RWPE1 (cell line): ENCODE measurements at places on chromosomes 1 and 21.

DNA sequence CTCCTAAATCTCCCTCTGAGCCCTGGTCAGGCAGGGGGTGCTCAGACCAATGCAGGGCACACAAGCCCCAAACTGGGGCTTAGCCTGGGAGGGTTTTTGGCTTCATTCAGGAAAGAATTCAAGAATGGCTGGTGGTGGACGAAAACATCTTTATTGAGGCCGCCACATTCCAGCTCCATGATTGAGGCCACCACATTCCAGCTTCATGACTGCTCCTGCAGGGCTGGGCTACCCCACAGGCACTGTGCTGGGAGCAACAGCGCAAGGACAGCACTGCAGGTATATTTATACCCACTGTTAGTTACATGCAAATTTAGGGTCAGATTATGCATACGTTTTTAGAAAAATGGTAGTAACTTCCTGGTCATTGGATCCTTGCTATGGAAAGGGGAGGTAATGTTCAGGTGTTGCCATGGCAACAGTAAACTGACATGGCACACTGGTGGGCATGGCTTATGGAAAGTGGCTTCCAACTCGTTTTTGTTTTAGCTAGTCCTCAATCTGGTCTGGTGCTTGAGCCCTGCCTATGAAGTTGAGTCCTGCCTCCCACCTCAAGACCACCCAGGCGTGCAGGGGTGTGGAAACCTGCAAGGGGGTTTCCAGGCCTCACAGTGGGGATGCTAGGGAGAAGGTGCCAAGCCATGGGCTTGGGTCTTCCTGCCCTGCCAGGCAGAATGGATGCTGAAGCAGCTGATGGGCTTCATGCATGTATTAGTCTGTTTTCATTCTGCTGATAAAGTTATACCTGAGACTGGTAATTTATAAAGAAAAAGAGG, 348.7 kb upstream of the AJAP1 start:
- no peak for DNase-seq

DNA sequence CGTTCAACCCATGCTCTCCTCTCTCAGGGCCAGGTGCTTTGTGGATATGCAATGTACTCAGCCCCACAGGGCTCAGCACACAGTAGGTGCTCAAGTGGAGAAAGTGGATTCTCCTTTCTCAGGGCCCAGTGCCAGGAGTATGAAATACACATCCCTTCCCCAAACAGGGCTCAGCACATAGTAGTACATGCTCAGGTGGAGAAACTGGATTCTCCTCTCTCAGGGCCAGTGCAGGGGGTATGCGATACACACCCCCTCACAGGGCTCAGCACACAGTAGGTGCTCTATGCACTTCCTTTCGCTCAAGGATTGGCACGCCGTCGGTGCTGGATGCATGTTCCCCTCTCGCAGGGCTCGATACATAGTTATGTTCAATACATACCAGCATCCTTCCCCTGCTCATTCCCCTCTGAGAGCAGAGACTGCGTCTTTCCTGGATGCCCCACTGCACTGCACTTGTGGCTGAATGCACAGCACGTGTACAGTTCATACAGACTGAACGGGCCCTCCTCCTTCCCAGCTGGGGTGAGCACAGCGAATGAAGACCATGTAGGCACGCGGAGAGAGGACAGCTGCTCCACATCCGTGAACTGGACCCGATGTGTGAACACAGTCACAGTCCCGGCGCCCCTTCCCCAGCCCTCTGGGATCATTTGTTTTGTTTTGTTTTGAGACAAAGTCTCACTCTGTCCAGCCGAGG, 16.6 kb upstream of the DISP3 start:
- DNase-seq = no peak

- no peak for DNase-seq
These were observed 172.2 kb downstream of the HHIPL2 start for GRCh38 chr1:222375701-222376100.

DNA sequence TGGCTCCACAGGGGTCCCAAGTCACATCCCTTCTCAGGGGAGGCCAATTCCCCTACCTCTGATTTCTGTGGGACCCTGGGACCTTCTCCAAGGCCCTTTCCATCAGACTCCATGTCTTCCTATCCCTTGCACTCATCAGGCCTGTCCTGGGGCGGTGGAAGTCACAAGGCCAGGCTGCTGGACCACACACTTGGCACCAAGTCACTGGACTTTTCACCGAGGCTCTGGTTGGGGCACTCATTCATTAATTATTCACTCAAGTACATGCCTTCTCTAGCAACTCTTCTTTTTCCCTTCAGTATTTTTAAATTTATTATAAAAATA, 11.2 kb upstream of the FOXO6 start:
- DNase-seq = no peak

- DNase-seq = no peak
These were observed 180.7 kb upstream of the ZNHIT6 start for GRCh38 chr1:85888921-85889320.

DNA sequence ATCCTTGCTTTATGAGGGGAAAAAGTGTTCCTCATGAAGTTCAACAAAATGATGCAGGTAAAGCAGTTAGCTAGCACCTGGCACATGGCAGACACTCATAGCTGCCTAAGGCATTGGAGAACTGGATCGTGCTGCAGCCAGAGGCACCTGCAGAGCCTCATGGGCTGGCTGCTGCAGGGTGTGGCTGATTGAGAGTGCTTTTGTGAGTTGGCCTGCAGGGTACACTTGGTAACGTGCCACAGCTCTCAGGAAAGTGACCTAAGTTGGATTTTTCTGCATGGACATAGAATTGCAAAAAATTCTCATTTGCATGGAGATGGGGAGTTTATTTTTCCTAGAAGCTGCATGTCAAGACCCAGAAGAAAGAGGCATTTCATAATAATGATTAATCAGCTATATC, 31.6 kb upstream of the IL20 start:
- DNase-seq = no peak

GRCh38 chr21:42587036-42587435, 66.4 kb upstream of the PDE9A start:
- no peak for DNase-seq

DNA sequence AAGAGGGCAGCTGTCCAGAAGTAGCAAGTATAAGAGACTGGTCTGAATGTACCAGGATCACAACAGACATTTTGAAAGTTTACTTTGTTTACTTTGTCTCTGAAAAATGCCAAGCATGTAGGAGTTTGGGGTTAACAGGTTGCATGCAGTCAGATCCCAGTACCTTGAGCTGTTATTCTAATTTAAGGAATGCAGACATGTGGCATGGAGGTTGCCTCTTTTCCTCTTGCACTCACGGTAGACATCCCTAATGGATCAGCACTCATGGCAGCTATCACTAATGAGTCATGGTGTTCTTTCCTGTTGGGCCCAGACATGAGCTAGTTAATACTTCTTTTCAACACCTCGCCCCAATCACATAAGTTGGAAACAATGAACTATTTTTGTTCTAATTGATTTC, 67.3 kb downstream of the GADD45A start:
- DNase-seq = peak; percentile 15

DNA sequence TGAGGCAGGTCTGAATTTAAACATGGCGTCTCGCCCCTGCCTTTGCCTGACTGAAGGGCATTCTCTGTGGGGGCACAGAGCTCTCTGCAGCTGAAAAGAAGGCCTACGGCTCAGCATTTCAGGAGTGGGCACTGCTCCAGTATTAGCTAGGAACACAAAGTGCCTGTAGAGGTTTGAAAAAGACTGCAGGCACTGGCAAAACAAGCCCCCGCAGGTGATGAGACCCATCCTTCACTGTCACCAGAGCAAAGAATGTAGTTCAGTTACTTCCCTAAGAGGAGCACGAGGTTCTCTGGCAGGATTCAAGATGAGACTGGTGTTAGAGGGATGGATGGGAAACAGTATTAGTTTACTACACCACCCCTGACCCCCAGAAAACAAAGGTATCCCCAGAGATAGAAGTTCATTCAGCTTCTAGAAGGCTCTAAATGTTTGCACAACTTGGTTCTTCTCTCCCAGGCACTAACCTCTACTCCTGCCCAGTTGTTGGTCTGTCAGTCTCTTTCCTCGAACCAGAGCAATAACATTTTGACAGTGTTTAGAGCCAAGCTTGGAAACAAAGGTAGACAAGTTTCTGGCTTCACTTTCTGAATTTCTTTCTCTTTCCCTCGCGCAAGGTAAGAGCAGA, 101.9 kb upstream of the KCNE2 start:
- DNase-seq = no peak

DNA sequence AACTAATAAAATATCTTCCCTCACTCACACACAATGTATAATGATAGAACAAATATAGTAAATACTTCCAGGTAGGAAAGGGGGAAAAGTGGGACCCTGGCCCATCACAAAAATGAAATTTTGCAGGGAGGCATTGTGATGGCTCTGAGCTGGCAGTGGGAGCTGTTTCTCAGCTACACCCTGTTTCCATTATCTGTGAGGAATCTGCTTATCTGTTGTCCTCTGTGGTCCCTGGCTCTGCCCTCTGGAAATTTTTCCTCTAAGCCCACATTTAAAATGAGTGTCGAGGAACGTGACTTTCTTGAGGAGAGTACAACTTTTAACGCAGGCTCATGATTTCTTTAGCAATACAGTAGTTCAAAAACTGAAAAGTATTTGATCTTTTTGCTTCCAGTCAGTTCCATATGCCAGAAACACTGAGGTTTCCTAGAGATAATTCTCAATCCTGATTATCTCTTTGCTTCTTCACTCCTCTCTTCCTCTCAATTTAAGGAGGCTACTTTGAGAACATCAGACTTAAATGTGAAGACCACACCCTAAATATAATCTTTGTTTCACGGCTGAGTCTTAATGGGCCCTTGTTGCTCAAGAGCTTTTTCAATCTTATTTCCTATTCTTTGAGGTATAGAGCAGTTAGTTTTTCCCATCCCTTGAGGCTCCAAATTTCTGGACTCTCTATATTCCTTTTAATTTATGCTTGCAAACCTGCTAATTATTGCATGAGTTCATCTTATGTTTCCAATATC, 5.0 kb upstream of the EEIG2 start:
- no peak for DNase-seq

DNA sequence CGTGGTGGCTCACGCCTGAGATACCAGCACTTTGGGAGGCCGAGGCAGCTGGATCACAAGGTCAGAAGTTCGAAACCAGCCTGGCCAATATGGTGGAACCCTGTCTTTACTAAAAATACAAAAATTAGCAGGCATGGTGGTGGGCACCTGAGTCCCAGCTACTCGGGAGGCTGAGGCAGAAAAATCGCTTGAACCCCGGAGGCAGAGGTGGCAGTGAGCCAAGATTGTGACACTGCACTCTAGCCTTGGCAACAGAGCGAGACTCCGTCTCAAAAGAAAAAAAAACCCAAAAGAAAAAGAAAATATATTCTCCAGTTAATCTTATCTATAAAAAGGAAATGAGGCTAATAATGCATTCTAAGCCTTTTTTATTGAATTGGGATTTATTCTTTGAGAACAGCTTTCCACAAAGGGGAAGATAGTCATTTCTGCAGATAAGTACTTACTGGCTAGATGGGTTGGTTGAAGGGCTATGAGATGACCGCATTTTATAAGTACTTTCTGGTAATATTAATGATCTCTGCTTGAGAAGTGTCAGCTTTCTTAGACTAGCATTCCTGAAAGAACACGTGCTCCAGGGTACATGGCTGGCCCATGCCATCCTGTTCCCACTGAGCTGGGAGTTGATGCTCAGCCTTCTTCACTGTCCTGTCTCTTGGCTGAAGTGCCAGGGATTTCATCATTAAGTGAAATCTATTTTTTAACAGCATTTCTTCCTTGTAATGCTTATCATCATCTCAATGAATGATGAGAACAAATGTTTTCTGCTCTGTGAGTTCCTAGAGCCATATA, 57.9 kb downstream of the SASS6 start:
- no peak for DNase-seq

DNA sequence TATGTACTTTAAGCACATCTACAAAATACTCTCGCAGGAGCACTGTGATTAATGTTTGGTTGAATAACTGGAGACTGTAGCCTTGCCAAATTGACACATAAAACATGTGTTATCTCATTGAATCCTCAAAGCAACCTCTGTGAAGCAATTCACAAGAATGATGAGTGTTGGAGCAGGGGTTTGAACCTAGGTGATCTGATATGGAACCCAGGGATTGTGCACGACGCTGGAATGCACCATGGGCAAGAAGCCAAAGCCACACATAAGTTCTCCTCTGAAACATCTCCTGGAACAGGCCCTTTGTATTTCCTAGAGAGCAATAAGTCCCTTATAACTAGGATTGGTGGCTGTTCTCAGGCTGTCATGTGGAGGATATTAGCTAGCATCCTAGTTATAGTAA, 124.6 kb upstream of the IVNS1ABP start:
- DNase-seq = peak; percentile 46

- DNase-seq = peak; percentile 14
These were observed 91.6 kb downstream of the RGL1 start for GRCh38 chr1:183896466-183897048.

- no peak for DNase-seq
These were observed 16.1 kb downstream of the AKR1A1 start for GRCh38 chr1:45566722-45567121.

DNA sequence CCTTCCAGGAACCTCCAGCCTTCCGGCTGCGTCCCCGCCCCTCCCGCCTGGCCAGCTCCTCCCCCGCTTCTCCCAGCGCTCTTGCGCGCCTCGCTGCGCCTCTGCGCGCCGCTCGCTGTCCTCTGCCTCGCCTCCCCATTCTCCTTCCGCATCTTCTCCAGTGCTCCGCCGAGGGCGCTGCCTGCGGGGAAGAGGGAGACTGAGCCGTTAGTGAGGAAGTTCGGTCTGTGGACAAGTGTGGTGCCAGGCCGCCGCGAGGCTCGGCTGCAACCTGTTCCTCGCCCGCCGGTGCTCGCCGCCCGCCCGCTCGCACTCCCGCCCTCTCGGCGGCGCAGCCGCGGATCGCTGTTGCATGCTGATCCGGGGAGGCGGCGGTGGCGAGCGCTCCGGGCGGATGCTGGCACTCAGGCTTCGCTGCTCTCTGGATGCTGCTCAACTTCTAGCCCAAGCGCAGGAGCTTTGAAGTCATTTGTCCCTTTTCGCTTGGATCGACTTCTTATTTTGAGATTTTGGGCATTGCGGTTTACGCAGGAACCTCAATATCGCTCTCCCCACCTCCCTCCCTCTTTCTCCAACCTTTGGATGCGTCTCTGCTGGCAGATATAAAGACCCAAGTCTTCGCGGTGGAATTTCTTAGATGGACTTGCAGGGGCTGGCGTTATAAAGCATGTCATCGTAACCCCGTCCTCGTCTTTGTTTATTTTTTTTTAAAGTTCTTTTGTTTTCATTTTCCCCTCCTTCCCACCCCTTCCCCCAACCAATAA, 614 bp upstream of the CACNA1E start:
- DNase-seq = peak; percentile 48

- DNase-seq = no peak
These were observed at the start of gene G0S2 for GRCh38 chr1:209674957-209675564. TSS of gene G0S2 (plus strand) at chr1:209675412. CDS start at chr1:209675685, 273 bp downstream.

- no peak for DNase-seq
These were observed 54.3 kb upstream of the GOLT1A start for GRCh38 chr1:204268101-204268500.

DNA sequence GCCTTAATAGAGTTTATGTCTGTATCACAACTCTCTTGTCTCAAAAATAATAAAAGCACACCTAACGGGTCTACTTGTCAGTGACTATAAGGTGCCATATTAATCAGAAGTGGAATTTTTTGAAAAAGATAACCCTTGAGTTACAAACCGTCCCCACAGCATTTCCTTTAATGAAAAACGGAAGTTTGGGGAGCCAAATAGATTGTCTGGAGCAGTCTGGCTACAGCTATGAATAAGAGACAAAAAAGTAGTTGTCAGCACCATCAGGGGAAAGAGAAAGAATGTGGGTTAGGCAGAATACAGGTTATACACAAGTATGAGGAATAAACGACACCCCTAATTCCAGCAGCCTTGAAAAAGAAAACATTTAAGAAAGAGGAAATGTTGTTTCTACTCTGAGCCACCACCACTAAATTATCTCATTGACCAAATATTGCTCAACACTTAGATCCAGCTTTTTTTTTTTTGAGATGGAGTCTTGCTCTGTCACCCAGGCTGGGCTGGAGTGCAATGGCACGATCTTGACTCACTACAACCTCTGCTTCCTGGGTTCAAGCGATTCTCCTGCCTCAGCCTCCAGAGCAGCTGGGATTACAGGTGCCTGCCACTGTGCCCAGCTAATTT, 29.4 kb upstream of the USP24 start:
- no peak for DNase-seq
